ENCODE measurements at places on chromosomes 6 and 20.
A peak's percentile ranks its signal among the peaks of the same experiment; 100 is the strongest.

GRCh38 chr6:125054331-125054730 is 92.1 kb downstream of the RNF217 start:
- DNase-seq, result no peak

DNA sequence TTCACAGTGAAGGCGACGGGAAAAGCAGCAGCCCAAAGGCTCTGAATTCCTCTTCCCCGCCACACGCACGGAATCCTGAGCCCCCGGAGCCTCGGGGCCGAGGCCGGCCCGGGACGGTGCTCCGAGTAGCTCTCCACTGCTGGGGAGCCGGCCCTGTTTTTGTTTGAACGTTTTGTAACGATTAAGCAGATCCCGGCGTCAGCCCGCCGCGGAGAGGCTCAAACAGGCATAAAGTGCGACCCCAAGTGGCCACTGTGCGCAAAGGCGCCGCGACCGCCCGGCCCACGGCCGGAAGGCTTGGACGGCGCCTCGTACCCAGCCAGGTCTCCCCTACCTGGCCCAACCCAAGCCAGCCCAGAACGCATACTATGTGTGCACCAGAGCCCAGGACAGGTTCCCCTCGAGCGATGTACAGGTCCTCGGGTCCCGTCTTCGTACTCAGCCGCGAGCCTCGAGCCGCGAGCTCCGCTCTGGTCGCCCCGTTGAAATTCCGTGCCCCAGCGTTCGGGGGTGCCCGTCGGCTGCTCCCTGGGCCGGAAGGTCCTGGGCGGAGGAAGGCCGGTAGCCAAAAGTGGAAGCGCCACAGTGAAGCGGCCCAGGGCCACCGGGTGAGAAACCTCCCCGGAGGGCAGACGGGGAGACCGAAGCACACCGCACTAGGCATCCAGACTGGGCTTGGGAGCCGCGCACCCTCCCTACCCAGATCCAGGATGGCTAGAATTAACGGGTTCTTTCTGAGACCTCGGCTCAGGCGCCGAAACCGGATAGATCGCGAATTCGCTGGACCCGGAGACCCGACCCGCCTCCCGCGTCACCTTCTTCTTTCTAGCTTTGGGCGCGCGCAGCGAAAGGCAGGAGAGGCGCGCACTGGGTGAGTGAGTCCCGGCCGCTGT is 1.2 kb upstream of the MAFB start:
- DNase-seq, result peak; percentile 94

DNA sequence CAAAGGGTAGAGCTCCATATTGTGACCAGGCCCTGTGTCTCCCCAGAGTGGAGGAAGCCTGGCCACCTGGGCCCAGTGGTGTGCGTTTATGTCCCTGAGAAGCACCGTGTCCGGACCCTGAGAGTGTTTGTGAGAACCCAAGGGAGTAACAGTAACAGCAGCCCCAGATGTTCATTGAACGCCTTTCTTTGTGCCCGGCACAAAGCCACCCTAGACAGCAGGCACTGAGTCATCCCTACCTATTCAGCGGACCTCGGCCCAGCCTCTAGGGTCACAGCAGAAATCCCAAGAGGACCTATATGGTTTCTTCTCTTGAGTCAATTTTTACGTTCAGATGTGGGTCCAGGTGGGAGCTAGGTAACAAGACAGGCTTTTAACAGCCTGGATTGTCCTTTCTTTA is 24.5 kb downstream of the BCAS4 start:
- no peak for DNase-seq

GRCh38 chr20:53002786-53003185 is 30.6 kb downstream of the TSHZ2 start:
- DNase-seq, result no peak

DNA sequence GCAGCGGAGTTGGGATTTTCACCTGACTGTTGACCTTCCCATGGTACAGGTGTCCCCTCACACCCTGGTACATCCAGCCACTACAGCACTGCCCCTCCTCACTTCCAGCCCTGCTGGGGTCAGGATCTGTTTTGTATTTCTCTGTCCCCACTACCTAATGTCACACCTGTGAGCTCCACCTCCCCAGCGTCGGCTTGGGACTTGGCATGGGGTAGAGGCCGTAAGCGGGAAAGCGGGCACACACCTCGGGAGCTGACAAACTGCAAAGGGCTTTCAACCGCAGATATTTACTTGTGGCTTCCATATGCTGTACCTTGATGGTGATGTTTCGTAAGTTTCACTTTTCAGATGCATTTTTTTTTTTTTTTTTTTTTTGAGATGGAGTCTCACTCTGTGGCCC is 5.4 kb upstream of the CCN5 start:
- no peak for DNase-seq

- no peak for DNase-seq
Observed at GRCh38 chr6:53930330-53930729, 135.5 kb downstream of the LRRC1 start.

- DNase-seq, result no peak
Observed at GRCh38 chr6:165220045-165220444, 89.4 kb downstream of the C6orf118 start.

- DNase-seq, result no peak
Observed at GRCh38 chr6:69570106-69570505, 226.7 kb downstream of the LMBRD1 start.

GRCh38 chr6:153553627-153554026 is 422.5 kb upstream of the RGS17 start:
- peak; percentile 56 for DNase-seq

DNA sequence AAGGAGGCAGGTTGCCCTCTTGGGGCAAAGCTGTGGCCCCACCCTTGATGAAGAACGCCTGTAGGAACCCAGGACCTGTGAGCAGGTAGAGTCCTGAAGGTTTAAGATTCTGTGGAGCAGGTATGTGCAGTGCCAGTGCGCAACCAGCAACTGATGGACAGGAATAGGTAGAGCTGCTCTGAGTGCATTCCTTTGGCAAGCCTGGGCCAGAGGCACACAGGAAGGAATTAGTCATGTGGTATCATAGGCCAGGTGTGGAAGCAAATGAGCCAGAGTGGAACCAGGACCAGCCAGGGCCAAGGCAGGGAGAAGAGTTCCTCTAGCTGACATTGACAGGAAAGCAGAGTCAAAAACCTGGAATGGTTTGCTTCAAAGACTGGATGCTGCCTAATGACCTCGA is 1.4 kb upstream of the KHDC1 start:
- DNase-seq, result peak; percentile 21

DNA sequence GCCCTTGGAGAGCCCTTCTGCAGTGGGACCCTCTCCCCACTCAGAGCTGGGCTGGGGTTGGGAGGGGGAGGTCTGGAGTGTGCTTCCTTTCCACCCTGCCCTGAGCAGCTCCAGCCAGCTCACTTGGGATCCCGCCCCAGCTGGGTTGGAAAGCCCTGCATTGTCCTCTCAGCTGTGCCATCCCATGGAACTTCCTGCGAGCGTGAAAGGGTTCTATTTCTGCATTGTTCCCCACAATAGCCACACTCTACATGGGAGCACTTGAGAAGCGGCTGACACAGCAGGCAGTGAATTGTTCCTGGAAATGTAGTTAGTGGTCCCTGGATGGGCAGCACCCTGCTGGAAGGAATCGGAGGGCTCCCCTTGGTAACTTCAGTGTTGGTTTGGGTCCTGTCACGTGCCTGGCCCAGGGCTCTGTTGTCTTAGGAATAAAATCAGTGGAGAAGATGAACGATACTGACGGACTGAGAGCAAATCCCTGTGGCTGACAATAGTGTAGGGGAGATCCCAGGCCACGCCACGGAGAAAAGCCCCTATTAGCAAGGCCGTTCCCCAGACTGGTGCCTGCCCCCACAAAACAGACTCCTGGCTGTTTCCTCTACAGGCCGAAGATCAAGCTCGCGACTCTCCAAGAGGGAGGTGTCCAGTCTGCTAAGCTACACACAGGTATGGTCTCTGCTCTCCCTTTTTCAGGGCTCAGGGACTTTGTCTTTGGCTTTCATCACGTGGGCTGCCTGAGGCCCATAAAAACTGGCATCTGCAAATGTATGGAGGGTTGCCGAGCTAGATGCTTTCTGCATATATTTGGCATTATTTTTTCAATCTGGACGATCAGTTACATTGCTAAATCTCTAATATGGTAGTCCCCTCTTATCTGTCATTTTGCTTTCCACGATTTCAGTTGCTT is 18.8 kb downstream of the DNMT3B start:
- DNase-seq, result no peak

DNA sequence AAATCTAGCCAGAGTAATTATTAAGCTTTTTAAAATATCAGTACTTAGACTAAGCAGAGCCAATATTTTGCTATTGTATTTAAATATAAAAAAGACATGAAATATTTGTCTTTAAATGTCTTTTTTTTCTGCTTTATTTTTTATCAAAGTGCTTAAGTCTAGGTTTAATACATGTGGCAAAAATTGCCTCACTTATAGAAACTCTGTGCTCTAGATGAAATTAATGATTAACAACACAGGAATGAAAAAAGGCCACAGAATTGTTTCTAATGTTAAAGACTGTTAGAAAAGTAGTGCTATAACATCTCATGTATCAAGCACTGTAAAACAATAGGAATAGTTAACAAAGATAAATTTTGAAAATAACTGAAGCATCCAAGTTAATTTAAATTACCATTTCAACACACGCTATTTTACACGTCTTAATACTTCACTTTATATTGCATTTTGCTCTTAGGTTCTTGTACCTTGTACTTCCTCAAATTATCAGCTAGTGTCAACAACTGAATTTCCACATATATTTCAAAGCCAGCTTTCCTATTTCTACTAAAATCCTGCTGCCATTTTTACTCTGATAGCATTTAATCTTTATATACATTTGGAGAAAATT is 1515.1 kb downstream of the HACE1 start:
- DNase-seq, result no peak

DNA sequence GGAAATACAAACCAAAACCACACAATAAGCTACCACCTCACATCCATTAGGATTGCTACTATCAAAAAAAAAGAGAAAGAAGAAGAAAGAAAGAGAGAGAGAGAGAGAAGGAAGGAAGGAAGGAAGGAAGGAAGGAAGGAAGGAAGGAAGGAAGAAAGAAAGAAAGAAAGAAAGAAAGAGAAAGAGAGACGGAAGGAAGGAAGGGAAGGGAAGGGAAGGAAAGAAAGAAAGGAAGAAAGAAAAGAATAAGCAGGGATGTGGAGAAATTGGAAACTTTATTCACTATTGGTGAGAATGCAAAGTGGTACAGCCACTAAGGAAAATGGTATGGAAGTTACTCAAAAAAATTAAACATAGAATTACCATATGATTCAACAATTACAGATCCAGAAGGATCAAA is 159.9 kb downstream of the ID4 start:
- no peak for DNase-seq

- no peak for DNase-seq
Observed at GRCh38 chr20:61719691-61720347, 345.9 kb downstream of the TAF4 start.

DNA sequence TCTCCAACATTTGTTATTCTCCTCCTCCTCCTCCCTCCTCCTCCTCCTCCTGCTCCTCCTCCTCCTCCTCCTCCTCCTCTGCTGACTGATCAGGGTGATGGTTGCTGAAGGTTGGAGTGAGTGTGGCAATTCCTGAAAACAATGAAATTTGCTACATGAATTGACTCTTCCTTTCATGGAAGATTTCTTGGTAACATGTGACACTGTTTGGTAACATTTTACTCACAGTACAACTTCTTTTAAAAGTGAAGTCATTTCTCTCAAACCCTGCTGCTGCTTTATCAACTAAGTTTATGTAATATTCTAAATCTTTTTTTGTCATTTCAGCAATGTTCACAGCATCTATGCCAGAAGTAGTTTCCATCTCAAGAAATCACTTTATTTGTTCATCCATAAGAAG is 543.0 kb downstream of the MAFB start:
- no peak for DNase-seq

DNA sequence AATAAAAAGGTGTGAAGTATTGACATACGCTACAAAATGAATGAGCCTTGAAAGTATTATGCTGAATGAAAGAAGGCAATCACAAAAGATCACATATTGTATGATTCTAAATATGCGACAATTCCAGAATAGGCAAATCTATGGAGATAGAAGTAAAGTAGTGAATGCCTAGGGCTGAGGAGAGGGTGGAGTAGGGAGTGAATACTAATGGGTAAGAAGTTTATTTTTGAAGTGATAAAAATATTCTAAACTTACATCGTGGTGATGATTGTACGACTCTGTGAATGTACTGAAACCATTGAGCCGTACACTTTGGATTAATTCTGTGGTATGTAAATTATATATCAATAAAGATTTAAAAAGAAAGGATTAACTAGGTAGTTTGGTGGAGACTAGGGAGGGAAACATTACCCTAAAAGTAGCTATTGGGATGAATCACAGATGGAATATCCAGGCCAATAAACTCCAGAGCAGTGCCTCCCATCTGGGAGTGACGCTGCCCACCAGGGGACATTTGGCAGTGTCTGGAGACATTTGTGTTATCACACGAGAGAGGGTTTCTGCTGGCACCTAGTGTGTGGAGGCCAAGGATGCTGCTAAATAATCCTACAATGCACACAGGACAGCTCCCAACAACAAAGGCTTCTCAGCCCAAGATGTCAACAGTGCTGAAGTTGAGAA is 214.2 kb upstream of the PCSK2 start:
- DNase-seq, result no peak

- DNase-seq, result no peak
Observed at GRCh38 chr6:158624684-158625682, 19.6 kb downstream of the DYNLT1 start.

- DNase-seq, result no peak
Observed at GRCh38 chr6:159473475-159474263, 219.4 kb downstream of the SOD2 start.

DNA sequence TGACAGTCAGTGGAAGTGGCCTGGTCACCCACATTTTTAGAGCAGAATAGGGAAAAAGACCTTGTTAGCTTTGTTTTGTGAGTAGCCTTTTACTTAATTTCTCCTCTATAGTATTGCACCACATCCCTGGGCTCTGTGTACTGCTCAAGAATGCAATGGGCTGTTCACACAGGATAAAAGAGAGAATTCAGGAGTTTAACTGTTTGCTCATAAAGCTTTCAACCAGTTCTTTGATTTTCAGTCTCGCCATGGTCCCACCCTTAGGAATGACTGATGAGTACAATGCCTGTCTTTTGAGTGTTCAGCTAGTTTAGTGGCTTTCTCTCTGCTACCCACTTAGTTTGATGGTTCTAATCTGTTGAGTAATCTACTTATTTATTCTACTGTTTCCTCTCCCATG is 129.7 kb downstream of the PLG start:
- no peak for DNase-seq

- no peak for DNase-seq
Observed at GRCh38 chr6:116330511-116330910, 40.2 kb upstream of the DSE start.
